Stimulated activated CD4-positive, alpha-beta T cell treated with anti-CD3 and anti-CD28 coated beads, TNF-alpha, amount 100 ng/mL, for 1 hour (primary cell): ENCODE measurements at places on chromosomes 2 and 18.

DNA sequence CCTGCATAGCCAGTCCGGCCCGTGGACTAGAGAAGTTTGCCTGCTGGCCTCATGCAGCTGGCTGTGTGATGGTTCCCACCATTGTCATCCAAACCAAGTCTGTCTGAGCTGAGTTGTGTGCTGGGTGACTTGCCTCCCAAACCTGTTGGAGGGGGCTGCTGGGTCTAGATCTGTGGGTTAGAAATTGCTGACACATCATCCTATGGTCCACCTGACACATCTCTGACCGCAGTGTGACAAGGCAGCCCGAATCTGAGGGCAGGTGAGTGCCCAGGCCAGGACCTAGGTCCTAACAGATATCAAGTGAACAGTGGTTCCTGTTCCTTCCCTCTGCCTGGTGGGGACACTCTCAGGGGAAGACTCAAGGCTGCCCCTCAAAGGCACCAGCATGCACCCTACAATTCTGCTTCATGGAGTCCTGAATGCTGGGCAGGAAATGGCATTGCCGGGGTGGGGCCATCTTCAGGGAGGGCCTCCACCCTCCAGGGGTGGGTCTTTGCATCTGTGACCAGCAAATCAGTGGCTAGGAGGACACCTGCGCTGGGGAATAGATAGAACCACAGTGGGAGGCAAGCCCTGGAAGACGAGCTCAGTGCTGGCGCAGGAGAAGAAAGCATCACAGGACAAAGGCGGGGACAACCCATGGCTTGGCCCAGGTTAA lies 117.9 kb upstream of the ID2 start:
- no peak for DNase-seq

- no peak for DNase-seq
Observed at GRCh38 chr2:12316476-12316875, 400.3 kb upstream of the TRIB2 start.

DNA sequence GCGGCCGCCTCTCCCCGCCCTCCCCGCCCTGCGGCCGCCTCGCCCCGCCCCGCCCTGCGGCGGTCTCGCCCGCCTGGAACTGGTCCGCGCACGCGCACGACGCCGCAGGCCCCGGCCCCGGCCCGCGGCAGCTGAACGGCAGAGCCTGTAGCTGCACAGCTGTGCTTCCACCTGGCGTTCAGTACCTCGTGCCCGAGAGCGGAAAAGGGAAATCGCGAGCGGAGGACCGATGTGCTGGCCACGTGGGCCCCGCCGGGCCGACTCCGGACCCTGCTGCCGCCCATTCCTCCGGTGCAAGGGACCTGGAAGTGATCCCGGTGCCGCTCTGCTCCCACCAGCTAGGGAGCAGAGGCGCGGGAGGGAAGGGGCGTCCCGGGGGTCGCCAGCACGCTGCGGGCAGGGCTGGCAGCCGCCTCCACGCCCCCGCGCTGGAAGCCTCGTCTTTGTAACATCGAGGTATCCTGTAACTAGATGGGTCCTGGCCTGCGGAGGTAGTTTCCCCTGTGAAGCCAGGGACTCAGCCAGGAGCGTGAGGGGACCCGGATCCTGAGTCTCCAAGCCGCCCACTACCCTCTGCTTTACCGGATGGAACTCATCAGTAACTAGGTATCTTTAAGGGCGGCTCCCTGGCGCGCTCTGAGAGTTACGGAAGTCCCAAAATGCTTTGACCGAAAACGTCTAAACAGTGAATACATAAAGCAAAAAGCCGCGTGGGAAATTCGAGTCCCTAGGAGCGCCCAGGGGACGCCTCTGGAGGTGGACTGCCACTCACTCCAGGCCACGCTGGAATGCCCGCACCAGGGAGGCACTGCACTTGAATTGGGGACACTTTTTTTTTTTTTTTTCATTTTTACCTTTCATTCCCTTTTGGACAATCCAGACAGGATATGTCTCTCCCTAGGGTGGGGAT lies 704 bp upstream of the ODC1 start:
- peak; percentile 88 for DNase-seq

- no peak for DNase-seq
Observed at GRCh38 chr2:218014706-218015585, 12.2 kb upstream of the TNS1 start.

- no peak for DNase-seq
Observed at GRCh38 chr2:18455236-18455862, 105.1 kb downstream of the RDH14 start.

- no peak for DNase-seq
Observed at GRCh38 chr2:197927994-197928393, 123.6 kb downstream of the PLCL1 start.

DNA sequence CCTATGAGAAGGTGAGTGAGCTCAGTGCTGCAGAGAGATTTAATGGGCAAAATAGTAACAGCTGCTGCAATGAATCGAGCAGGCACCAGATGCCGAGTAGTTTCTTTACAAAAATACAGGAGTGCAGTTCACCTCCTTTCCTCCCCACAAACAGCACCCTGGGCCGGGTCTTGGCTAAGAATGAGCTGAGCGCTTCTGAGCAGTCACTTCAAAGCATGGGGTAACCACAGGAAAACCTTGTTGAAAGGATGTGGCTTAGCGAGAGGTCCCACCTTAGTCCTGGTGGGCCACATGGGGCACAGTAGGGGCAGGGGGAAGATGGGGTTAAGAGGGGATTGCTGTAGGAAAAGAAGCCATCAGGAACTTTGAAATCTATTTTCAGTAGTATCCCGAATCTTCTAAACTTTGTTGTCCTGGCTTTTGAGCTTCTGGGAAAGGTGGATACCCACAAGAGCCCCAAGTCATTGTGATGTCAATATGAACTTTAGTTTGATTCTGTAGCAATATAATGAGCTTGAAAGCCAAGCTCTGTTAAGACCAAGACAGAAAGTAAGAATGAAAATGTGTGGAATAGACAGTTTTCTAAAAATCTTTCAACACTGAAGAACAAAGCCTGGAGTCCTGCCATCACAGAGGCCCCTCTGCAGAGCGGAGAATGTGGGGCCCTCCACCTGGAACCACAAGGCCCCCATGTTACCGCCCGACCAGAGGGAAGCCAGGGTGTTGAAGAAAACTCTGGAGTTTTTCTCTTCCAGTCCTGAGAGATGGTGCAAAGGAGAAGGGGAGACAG lies 101.0 kb upstream of the ZNF236 start:
- DNase-seq: no peak

- DNase-seq: no peak
Observed at GRCh38 chr2:83224591-83225200, 1234.4 kb downstream of the SUCLG1 start.

- no peak for DNase-seq
Observed at GRCh38 chr18:1796636-1797035, 774.7 kb downstream of the METTL4 start.

GRCh38 chr2:64201151-64201550 lies 56.9 kb upstream of the PELI1 start:
- DNase-seq: no peak

- DNase-seq: no peak
Observed at GRCh38 chr2:72936660-72937355, 19.5 kb downstream of the EMX1 start.

- DNase-seq: no peak
Observed at GRCh38 chr2:173238385-173238784, 116.3 kb upstream of the CDCA7 start.

DNA sequence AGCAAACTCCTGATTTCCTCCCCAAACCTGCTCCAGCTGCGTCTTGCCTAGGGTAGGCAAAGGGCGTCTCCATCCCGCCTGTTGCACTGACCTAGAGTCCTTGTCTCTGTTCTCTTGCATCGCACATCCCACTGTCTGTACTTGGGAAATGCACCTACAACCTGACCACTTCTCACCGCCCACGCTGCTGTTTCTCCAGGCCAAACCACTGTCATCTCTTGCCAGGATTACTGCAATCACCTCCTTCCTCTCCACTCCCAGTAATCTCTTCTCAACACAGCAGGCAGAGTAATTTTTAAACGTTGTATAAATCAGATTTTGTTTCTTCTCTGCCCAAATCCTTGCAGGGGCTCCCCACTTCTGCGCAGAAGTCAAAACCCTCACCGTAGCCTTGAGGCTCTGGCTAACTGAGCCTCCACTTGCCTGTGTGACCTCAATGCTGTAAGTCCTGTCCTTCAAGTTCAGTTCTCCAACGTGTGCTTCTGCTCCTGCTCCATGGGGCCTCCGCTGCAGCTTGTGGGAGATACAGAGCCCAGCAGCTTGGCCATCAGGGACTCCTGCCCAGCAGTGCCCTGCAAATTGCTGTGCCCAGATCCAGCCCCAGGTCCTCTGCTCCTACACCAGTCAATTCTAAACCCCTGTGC lies 27.7 kb upstream of the SEMA4C start:
- no peak for DNase-seq

DNA sequence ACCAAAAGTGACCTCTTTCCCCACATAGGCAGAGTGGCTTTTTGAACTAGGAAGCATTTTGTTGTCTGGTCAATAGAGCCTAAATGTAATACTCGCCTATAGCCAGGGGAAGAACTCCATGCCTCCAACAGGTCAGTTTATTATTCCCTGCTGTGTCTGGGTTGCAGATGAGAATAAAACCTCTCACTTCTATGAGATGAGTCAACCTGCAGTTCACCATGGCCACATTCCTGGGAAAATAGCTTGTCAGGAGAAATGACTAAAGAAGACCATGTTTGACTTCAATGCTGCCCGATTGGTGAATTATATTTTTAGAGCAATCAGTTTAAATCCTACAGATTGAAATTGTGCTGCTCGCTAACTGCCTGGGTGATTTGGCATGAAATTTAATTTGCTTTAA lies 46.7 kb upstream of the LRRTM1 start:
- DNase-seq: no peak

DNA sequence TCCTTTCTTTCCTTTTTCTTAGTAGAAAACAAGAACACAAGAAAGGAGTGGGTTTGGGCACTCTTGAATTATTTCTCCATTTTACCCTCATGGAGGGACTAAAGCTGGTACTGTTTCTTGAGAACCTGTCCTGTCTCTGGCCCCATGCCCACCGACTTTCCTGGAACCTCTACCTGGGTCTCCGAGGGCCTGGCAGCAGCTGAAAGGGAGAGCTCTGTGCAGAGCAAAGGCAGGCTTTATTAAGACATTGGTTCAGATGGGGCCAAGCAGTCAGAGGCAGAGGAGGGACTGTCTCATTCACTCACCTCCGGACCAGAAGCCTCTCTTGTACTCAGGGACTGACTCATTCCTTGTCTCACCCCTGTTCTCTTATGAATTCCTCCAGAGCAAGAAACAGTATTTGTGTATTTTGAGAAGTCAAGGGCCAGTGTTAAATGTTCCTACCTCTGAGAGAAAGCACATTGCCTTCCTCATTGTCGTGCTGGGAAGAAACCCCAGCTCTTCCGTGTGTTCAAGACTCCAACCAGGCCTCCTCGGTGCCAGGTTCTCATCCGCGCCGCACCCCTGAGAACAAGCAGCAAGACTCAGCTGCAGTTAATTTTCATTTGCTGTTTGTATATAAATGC lies 201.9 kb upstream of the NT5C1B start:
- DNase-seq: no peak

DNA sequence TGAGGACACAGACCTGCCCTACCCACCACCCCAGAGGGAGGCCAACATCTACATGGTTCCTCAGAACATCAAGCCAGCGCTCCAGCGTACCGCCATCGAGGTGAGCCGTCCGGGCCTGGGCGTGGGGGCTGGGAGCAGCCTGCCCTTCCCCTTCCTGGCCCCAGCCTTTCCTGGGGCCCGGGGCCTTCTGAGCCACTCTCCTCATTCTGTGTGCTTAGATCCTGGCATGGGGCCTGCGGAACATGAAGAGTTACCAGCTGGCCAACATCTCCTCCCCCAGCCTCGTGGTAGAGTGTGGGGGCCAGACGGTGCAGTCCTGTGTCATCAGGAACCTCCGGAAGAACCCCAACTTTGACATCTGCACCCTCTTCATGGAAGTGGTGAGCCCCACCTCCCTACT lies 157.9 kb downstream of the DYSF start:
- DNase-seq: no peak

DNA sequence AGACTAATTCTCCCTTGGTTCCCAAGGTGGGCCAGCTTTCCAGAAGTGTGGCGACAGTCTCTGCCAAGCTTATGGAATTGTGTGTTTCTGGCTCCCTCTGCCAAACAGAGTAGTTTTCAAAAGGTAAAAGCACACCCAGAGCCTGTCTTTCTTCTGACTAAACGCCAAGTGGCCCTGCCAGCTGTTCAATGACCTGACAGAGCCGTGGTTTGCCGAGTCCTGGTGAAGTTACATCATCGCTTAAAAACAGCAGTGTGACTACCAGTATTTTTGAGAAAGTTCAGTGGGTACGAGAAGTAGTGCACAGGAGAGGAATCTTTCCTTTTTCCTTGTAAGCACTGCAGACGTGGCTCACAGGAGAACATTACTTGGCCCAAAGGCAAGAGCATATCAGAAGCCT lies 1.9 kb downstream of the PER2 start:
- DNase-seq: no peak

DNA sequence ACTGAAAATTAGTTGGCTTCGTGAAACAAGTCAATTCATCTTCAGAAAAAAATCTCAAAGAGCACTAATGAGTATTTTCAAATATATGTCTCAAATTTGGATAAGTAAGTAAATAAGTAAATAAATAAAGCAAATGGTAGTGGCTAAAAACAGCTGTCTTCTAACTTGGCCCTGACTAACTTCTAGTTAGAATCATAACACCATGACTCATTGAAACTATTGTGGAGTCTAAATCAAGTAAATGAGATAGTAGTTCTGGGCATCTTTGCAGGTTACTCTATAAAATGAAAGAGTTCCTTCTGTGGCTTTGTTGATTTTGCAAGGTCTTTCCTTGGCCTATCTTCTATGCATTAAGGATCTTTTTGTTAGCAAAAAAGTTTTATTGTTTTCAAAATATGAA lies 110.7 kb downstream of the SLC8A1 start:
- DNase-seq: no peak

DNA sequence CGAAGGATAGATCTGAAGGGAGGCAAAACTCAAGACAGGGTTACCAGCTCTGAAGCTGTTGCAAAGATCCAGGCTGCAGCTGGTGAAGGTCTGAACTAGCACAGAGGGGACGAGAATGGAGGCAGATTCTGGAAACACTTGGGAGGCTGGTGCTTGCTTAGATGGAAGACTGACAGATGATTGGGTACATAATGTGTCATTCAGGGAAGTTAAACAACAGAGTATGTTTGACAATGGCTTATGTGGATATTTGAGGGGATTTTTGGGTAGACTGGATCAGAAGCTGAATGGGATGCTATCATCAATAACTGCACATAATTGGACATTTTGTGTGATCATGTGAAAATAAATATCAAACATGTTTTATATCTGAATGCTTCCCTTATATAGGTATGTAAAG lies 2.3 kb upstream of the ZNF396 start:
- no peak for DNase-seq

GRCh38 chr2:58638256-58638805 lies 397.2 kb upstream of the FANCL start:
- DNase-seq: no peak

GRCh38 chr2:26687801-26688200 lies 4.7 kb upstream of the KCNK3 start:
- DNase-seq: no peak
